ENCODE measurements at places on chromosomes 1 and 21.

DNA sequence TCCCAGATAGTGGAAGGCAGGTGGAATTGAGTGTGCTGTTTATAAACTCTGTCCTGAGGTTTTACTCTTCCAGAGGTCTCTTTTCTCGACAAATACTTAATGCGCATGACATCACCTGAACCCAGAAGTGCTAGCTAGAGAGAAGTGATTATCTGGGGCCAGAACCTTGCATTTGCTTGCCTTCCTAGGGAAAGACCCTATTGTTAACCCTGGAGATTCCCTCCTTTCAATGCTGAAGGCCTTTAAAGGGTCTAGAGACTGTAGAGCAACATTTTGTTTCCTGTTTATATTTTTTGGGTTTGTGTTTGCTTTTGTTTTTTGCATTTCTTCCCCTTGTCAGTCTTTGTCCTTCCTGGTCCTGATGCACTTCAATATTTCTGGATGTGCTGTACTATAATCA is 36.2 kb downstream of the ATP2B4 start:
- DNase-seq: no peak

DNA sequence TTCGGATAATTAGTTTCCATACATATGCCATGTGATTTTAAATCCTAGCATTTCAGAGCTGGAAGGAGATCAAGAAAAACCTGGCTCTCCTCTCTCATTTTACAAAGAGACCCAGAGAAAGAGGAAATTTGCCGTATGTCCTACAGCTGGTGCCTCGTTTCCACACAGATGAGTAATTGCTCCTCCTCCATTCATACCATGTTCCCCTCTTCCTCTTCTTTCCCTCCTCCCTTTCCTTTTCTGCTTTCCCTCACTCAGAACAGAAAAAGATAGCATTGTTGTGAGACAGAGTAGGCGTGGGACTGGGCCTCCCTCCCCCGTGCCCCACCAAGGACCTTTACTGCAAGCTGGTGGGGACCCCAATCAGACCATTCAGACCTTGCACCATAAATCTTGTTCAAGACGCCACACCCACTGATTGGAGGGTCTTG is 13.7 kb upstream of the SLC44A3 start:
- no peak for DNase-seq

- no peak for DNase-seq
Measured at GRCh38 chr1:177849130-177849529, 120.7 kb downstream of the SEC16B start.

- no peak for DNase-seq
Measured at GRCh38 chr1:177067752-177068410, 96.6 kb downstream of the ASTN1 start.

- DNase-seq: no peak
Measured at GRCh38 chr1:226350519-226350865, 41.5 kb upstream of the LIN9 start.

DNA sequence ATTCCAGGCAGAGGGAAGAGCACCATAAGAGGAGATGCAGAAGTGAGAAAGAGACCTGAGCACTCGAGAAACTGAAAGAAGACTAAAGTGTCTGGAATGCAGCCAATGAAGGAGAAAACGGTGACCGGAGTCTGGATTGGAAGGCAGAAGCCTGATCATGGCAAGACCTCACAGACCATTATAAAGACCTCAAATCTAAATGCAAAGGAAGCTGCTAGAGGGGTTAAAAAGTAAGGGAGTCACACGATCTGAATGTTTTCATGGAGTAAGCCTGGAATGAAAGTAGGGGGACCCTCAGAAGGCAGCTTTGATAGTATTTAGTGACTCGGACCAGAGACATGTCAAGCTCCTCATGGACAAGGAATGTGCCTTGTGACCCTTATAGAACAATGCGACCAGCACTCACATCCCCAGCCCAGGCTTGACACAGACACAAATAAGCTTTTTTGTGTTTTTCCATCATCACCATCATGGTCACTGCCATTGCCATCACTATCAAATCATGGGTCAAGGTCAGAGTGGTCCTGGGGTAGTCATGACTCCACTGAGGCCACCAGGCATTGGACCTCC is 183.6 kb downstream of the SEC16B start:
- no peak for DNase-seq

GRCh38 chr1:219990782-219991510 is 55.4 kb downstream of the EPRS1 start:
- DNase-seq: no peak

DNA sequence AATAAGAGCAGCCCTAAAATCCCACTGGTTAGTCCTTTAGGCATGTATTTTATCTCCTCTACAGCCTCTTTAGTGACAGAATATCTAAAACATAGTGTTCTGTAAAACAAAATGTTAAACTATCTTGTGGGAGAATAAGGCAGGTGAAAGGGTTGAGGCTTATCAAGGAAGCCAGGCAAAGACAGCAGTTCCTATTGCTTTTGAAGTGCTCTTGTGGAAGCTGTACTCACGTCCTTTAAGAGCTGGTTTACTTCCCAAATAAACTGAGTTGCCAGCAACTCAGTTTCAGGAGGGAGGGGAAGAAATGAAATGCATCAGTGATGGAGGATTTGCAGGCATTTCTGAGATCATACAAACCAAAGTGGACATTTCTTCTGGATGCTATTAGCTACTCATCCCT is 529.6 kb upstream of the ZRANB2 start:
- no peak for DNase-seq

- no peak for DNase-seq
Measured at GRCh38 chr1:165539306-165539705, 4.5 kb upstream of the LRRC52 start.

- DNase-seq: no peak
Measured at GRCh38 chr1:226061068-226061840, 1.3 kb upstream of the H3-3A start.

GRCh38 chr21:33775100-33775828 is 133.0 kb downstream of the ITSN1 start:
- no peak for DNase-seq

- DNase-seq: no peak
Measured at GRCh38 chr1:67618285-67619018, 66.5 kb upstream of the GADD45A start.

GRCh38 chr1:48875552-48876329 is 99.0 kb upstream of the BEND5 start:
- no peak for DNase-seq

- DNase-seq: no peak
Measured at GRCh38 chr1:169889871-169890270, 3.8 kb downstream of the SCYL3 start.

GRCh38 chr1:227125929-227126545 is 185.9 kb downstream of the COQ8A start:
- DNase-seq: no peak

GRCh38 chr21:44829507-44830092 is 11.7 kb upstream of the SUMO3 start:
- peak; percentile 40 for DNase-seq

GRCh38 chr1:207495801-207496792 is at the start of gene CR1:
CR1 (plus strand) TSS chr1:207496157; CDS start chr1:207496268, 111 bp downstream.
- peak; percentile 40 for DNase-seq

DNA sequence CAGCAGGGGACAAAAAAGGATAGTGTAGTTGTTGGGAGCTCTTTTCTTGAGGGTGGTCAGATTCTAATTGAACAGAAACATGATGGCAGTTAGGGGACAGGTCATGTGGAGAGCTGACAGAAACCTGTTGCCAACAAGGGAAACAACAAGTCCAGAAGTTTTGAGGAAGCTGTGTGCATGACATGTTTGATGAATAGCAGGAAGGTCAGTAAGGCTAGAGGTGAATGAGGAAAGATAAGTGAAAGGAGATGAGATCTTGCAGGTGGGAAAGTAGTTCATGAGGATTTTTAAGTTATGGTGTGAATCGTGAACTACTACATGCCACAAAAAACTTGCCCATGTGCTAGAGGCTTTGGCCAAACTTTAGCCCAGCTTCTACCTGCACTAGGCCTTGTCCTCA is 1817.4 kb downstream of the MRPL39 start:
- DNase-seq: no peak

DNA sequence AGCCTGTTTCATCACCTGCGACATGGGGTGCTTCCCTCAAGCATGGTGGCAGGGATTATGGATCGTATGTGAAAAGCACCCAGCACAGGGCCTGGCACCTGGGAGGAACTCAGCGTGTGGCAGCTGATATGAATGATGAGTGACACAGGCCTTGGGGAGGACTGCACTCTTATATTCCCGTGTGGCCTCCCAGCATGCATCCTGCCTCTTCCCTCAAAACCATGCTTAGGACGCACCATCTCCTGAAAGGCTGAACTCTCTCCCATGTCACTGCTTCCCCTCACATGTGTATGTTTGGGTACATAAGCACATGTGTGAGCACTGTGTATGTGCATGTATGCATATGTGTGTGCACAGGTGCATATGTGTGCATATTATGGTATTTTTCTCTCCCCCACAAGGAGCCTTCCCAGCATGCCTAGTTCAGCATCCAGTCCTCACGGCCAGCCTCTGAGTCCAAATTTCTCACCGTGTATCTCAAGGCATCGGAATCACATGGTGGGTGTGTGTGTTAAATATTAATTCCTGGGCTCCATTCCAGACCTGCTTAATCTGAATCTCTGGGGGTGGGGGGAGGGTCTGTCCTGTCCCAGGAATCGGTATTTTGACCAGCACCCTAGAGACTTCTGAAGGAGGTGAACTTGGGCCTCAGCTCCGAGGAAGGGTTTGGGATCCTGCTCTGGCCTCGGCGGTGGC is 12.8 kb downstream of the MYOM3 start:
- no peak for DNase-seq

DNA sequence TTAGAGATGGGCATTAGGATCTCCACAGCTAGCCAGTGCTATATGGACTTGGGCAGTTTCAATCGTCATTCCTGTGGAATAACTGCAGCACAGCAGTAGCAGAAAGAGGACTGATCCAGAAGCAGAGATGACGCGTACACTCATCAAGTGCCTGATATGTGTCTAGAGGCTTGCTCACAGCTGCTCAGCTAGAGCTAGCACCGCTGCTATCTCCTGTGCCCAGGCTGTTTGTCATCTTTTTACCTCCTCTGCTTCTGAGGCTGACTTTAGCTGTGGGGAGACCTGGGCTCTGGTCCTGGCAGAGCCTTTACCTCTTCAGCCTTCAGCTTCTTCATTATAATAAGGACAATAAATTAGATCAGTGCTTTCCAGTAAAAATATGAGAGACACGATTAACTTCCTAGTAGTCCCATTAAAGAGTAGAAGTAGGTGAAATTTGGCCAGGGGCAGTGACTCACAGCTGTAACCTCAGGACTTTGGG is 5.3 kb downstream of the TENT5C start:
- DNase-seq: no peak

- no peak for DNase-seq
Measured at GRCh38 chr1:214019499-214019898, 31.7 kb downstream of the PROX1 start.

GRCh38 chr1:33473900-33474299 is 1.5 kb downstream of the ZSCAN20 start:
- DNase-seq: no peak

DNA sequence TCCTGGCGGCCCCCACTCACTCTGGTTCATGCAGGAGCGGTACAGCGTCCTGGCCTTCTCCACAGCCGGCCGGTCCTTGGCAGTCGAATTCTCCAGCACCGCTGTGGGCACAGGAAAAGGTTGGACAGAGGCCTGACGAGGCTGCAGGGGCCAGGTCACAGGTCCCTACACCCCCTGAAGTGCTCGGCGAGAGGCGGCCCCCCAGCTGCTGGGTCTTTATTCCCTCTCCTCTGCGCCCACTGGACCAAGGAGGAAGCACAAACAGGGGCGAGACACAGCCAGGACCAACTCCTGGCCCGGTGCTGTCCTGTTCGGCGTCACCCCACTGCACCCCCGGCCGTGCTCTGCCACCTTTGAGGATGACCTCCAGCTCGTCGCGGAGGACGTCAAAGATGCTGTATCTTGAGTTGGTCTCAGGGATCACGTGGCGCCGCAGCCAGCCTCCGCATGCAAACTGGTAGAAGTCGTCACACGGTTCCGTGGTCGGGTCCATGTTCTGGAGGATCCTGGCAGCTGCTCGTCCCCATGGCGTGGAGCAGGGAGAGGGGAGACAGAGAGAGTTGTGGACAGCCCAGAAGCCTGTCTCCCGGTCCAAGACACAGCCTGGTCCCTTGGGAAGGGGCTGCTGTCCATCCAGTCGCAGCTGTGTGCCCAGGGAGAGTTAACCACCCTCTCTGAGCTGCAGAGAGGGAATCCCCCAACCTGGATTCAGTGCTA is 22.9 kb downstream of the PRXL2B start:
- no peak for DNase-seq

DNA sequence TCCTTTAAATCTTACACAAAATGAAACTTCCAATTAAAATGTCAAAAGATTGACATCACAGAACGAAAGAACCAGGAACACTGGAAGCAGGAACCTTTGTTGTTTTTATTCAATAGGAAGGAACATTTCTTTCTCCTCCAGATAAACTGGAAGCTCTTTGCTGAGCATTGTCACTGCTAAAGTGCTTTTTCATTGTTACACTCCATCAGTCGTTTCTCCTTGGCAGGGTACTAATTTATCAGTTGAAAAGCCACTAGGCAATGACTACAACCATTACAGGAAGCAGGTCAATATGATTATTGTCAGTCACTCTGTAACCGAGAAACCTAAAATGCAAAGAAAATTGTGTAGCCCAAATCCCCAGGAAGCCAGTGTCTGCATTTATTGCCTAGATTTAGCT is 163.2 kb upstream of the MAP1LC3C start:
- DNase-seq: no peak

DNA sequence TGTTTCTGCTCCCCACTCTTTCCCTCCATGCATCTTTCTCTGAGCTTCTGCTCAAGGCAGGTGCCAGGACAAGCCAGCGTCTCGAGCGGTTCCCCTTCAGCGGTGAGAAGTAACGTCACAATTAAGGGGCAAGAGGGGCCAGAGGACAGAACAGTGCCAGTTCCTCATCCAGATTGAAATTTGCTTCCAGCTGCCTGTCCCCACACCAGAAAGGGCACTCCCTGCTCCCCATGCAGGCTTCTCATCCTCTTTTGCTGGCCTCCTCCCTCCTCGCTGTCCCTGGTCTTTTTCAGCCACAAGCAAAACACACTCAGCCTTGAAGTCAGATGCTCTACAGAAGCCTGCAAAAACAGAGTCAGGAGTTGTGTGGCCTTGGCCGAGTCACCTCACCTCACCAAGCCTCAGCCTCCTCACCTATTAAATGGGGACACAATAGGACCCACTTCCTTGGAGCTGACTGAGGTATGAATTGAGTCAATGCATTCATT is 35.0 kb upstream of the ECE1 start:
- peak; percentile 62 for DNase-seq

GRCh38 chr1:180722586-180722985 is 90.8 kb downstream of the XPR1 start:
- DNase-seq: no peak

GRCh38 chr1:6412896-6413295 is 6.8 kb downstream of the HES2 start:
- DNase-seq: no peak

DNA sequence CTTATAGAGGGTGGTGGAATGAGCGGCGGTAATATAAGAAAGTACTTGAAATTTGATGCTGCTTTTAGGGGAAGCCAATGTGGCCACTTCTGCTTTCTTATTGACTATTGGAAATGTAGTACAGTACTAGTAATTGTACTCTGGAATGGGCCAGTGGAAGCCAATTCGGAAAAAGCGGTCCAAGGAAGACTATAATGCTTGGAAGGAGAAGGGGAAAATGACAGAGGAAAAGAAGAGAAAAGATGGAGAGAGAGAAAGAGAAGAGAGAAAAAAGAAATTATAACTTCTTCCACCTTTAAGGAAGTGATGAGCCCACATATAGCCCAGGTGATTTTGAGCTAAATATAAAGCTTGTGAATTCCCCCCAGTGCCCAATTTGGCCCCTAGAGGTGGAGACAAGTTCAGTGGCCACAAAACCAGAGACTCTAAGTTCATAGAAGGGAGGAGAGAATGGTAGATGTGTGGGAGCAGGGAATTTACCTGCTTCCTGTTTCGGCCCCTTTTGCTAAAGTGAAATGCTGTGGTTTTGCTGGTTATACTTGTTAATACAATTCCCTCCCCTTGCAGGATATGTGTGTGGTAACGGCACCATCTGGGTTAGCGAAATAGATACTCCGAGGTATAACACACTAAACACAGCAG is 35.7 kb upstream of the DUSP10 start:
- DNase-seq: peak; percentile 82
